Kidney capillary endothelial cell (primary cell): ENCODE measurements at places on chromosomes 5 and 9.
A peak's percentile ranks its signal among the peaks of the same experiment; 100 is the strongest.

DNA sequence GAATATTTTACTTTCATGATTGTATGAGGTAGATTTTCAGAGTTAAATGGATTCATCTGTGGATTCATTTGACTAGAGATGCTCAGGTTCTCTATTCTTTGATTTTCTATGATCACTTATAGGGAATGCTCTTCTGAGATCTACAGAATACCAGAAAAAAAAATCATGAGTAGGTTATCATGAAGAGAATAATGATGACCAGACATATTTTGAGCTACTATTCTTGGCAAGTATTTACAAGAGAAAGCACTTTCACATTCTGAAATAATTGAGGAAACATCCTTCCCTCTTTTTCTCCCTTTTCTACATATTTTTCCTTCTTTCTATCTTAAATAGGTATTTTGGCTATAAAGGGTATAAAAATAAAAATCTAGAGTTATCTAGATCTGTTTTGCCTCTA is 543.0 kb upstream of the TUSC1 start:
- no peak for DNase-seq

DNA sequence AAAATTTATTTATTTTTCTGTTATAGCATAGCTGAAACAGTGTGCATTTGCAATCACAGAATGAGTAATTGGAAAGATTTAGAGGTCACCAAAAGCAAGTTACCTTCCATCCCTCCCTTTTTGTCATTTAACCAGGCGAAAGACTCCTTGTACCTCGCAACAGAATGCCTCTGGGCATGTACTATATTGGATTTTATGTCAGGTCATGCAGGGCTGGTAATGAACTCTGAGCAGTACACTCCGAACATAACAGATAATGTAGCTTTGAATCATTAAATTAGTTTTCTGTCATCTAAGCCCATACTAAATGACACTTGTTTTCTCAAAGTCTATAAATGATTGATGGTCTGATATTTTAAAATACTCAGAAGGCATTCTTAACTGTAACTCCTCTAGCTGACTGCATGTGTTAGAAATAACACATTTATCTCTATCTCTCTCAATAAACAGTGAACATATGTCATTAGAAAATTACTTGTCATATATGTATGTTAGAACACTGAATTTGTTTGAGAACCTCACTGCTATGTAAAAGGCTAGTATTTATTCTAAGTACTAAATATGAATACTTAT is 541.2 kb downstream of the CDH10 start:
- DNase-seq = no peak

DNA sequence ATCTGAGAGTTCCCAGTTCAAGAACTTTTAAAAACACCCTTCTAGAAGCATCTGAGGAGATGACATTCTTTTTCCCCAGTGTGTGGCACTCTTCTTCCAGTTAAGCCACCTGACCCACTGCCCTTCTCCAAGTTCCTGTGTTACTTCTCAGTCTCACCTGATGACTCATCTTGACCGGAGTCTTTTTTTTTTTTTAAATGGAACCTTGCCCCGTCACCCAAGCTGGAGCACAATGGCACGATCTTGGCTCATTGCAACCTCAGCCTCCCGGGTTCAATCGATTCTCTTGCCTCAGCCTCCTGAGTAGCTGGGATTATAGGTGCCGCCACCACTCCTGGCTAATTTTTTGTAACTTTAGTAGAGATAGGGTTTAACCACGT is 224.1 kb upstream of the DAB2 start:
- DNase-seq = peak; percentile 25

- DNase-seq = no peak
Observed at GRCh38 chr5:68771732-68772131, 322.1 kb upstream of the SLC30A5 start.

DNA sequence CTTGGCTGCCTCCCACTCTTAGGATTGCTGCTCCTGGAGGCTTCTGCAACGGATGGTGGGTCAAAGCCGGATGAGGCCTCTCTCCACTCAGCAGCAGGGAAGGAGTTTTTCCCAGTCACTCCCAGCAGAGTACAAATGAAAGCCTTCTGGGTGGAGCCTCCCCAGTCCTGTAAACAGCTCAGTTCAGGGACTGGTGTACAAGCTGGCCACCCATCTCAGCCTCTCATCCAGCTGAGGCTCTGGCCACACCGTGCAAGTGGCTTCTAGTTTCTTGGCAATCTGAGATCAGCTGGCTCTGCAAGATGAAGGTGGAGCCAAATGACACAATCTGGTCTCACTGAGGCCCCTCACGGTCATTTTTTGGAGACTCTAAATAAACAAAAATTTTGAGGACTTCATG is 10.0 kb downstream of the GPX3 start:
- DNase-seq = no peak

GRCh38 chr5:61263561-61264272 is 68.3 kb upstream of the ZSWIM6 start:
- no peak for DNase-seq

DNA sequence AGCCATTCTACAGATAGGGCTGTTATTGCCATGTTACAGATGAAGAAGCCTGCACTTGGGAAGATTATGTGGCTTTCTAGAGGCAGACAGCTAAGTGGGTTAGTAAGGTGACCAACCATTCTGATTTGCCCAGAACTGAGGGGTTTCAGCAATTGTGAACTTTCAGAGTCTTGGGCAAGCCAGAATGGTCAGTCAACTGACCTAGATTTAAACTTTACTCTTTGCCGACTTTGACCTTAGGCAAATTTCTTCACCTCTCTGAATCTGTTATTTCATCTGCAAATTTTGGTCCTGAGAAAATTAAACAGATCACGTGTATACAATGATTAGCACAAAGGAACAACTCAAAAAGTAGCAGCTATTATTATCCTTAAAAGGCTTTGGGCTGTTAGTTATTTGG is 20.4 kb upstream of the TNFSF8 start:
- DNase-seq = no peak

GRCh38 chr5:90224342-90224741 is 185.2 kb downstream of the CETN3 start:
- DNase-seq = no peak

- DNase-seq = no peak
Observed at GRCh38 chr5:113242481-113243348, 192.1 kb downstream of the TSSK1B start.

DNA sequence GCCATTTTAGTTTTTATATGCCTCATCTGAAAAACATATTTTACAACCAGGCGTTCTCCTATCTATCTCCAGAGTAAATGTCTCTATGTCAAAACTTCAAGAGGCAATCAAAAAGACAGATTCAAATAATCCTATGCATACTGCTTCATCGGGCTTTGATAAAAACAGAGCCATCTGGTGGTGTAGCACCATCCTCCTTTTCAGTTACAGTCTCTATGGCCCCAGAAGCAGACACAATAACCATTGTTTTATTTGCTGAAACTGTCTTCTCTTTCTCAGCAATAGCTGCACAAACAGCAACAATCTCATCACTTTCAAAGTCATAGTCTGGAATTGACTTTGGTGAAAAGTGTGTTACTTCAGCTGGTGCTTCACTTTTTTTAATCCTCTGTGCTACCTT is 36.3 kb downstream of the PTGER4 start:
- no peak for DNase-seq

DNA sequence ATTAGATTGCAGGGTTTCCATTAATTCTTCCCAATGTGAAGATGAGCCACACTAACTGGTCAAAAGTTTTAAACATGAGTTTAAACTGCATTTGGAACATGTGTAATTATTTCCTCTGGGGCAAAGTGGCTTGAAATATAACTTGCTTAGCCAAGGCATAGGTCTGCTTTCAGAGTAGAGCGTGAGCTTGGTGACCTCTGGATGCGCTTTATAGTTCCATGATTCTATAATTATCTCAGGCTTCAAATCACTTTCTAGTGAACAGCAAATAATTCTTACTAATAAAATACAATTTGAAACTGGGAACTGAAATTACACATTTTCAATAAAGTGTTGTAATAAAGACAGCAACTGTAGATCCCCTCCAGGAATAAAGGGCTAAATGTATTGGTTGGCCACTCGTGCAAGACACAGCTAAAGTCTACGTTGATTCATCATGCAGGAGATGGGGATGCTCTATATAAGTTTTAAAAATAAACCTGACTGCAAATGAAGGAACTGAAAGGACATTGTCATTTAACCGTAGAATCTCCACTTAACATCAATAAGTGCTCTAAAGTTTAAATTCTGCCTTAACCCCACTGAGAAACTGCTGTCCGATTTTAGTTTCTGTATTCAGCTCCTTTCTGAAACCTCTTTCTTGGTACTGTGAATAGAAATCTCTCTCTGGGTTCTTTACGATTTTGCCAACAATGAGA is 460.0 kb downstream of the PSAT1 start:
- no peak for DNase-seq

- DNase-seq = no peak
Observed at GRCh38 chr5:37836235-37836591, 3.6 kb downstream of the GDNF start.

GRCh38 chr5:121693864-121694263 is 157.8 kb upstream of the FTMT start:
- no peak for DNase-seq

DNA sequence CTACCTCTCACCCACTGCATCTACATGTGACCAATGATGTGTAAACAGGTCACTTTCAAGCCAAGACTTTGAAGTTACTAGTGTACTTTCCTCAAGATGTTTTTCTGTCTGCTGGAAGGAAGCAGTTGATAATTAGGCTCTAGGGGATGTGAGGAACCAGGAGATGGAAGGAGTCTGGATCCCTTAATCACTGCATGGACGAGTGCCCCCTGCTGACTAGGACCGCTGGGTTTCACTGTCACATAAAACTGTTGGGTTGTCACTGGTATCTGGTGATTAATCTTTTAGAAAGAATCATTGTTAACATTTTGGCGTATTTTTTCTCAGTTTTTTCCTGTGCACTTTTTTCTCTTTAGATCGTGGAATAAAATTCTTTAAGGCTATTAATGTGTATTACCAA is 79.5 kb downstream of the SREK1 start:
- DNase-seq = no peak

GRCh38 chr9:268616-269015 is 54.0 kb downstream of the DOCK8 start:
- DNase-seq = no peak

GRCh38 chr5:52783226-52783959 is 4.3 kb upstream of the ITGA1 start:
- DNase-seq = no peak

- DNase-seq = no peak
Observed at GRCh38 chr5:110134963-110135935, 445.5 kb downstream of the MAN2A1 start.

GRCh38 chr5:89556215-89556913 is 673.4 kb upstream of the MEF2C start:
- peak; percentile 76 for DNase-seq

DNA sequence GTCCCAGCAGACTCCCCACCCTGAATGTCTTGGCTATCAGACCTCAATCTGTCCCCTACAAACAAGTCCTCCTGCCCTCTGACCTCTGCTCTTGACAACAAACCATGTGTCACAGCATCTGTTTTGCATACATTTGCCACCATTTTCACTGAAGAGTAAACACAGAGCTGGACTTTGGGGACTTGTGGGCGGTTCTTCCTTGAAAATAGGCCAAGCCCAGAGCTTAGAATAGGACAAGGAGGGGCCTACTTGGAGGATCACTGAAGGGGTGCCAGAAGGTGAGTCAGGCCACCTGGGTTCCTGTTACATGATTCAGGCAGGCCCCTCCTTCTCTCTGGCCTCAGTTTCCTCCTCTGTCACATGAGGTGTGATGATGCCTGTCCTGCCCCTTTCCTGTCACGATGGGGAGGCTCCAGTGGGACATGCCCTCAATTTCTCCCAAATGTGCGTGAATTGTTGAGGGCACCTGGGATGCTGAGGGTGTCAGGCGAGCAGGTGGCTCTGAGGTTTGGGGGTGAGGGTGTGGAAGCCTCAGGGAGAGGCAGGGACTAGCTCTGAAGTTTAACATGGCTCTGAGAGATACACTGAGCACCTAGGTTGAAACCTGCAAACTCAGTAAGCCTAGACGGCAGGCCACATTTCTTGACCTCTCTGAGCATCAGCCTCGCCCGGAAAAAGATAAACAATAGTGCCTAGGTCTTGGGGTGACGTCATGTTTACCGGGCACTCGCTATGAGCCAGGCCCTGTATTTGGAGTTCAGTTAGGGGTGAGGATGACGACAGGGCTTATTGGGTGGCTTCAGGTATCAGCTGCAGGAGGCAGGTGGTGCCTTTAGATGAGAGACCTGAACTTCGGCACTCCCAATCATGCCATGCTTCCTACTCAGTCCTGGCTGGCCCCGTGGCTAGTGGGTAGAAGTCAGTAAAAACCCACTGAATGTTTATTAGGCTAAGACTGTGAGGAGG is 107.6 kb upstream of the PITX1 start:
- no peak for DNase-seq

GRCh38 chr5:73777192-73777591 is 151.2 kb downstream of the ARHGEF28 start:
- DNase-seq = no peak

GRCh38 chr9:86287013-86287412 is 4.7 kb upstream of the ISCA1 start:
- no peak for DNase-seq

- DNase-seq = no peak
Observed at GRCh38 chr5:174500636-174501035, 223.7 kb upstream of the MSX2 start.

DNA sequence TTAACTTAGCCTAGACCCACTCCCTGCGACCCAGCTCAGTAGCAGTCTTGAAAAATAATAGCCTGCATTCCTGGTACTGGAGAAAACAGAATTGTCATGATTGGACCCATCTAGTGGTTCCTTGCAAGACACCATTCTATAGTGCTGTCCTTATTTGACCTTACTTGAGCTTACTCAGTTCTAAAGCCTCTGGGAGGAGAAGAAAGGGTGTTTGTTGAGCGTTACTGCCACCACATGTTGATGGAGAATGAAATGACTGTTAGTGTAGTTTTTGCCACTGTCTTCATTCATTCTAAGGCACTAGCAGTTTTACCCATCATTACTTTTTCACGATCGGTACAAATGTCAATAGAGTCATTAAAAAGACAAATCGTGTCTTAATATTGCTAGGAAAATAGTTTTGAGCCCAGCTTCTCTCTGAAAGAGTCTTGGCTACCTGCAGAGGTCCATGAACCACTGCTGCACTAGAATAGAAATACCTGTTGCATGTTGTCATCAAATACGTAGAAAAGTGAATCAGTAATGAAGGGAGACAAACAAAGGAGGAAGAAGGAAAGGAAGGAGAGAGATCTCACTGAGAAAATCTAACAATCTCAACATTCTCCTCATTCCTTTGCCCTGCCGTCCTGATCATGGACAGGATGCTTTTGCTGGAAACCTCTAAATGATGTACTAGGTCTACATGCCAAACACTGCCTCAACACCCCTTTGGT is 96.0 kb downstream of the LIX1 start:
- no peak for DNase-seq

- no peak for DNase-seq
Observed at GRCh38 chr5:58486290-58486689, 4.9 kb upstream of the GAPT start.
